Karpas-422 (cell line): ENCODE measurements at places on chromosomes 2 and 18.

DNA sequence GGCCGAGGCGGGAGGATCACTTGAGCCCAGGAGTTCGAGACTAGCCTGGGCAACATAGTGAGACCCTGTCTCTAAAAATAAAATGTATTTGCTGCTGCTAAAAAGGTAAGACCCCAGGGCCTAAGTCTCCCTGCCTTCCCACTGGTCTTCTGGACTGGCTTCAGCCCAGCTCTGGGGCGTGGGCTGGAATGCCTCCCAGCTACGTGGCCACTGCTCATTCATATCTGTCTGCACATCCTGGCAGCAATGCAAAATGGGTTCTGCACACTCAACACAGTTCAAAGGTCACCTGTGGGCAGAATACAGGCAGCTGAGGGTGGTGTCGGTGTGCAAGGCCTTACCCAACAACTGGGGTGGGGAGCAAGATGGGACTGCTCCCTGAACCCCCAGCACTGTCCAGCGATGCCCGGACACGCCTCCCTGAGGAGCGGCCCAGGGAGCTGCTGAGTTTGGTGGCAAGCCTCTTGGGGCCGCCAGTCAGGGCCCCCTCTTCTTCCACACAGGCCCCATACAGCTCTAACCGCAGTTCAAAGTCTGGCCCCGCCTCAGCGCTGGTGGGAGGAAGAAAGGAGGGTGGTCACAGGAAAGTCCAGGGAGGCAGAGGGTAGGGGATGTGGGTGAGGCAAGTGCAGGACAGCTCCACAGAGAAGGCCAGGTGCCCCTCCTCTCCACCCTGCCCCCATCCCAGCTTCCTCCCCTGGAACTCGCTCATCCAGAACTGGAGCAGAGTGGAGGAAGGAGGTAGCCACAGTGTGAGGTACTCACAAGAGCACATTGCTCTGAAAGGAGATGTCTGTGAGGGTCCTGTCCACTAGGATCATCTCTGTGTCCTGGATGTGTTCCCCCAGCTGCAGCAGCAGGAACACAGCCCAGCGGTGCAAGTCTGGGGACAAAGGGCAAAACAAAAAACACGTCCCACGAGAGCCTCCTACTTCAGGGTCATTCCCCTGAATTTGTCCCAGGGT lies 8.2 kb downstream of the WDR54 start:
- peaks cover 11% of the 10 kb centered on the region for H3K36me3 ChIP-seq
- no peaks in the 10 kb centered on the region for H3K4me1 ChIP-seq
- no peak for DNase-seq
- H3K4me3 ChIP-seq, result no peak overlapping the region
- no peaks in the 10 kb centered on the region for H3K27me3 ChIP-seq

DNA sequence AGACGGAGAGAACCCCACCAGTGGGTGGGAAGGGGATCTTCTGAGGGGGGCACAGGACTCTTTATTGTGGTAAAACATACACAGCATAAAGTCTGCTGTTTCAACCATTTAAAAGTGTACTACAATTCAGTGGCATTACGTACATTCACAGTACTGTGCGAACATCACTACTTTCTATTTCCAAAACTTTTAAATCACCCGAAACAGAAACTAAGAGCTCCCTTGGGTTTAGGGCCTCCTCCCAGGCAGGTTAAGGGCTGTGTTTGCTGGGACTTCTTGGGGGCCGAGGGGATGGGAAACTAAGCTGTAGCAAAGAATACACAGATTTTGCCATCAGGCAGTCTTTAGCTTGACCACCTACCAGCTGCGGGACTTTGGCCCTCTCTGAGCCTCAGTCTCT lies 242.0 kb downstream of the HAUS1 start:
- no peaks in the 10 kb centered on the region for H3K27me3 ChIP-seq
- DNase-seq, result no peak
- no peak overlapping the region for H3K4me3 ChIP-seq
- peaks cover 8% of the 10 kb centered on the region for H3K4me1 ChIP-seq

GRCh38 chr2:241629762-241630435 lies 7.1 kb downstream of the THAP4 start:
- H3K27ac ChIP-seq, result peak overlapping the region; percentile 65
- peaks cover 24% of the 10 kb centered on the region; the same call in 1 of the 2 replicates for H3K36me3 ChIP-seq
- H3K27me3 ChIP-seq, result no peaks in the 10 kb centered on the region
- H3K4me3 ChIP-seq, result no peak overlapping the region
- DNase-seq, result peak; percentile 54

- H3K36me3 ChIP-seq, result peaks cover 64% of the 10 kb centered on the region
- H3K4me3 ChIP-seq, result no peak overlapping the region
- no peaks in the 10 kb centered on the region for H3K27me3 ChIP-seq
- H3K4me1 ChIP-seq, result no peaks in the 10 kb centered on the region
- no peak overlapping the region for H3K27ac ChIP-seq
These were observed 29.9 kb downstream of the GLS start for GRCh38 chr2:190910341-190911136.

- DNase-seq, result no peak
- H3K27ac ChIP-seq, result no peak overlapping the region
- no peaks in the 10 kb centered on the region for H3K27me3 ChIP-seq
These were observed 24.3 kb downstream of the RELCH start for GRCh38 chr18:62211325-62211828.

DNA sequence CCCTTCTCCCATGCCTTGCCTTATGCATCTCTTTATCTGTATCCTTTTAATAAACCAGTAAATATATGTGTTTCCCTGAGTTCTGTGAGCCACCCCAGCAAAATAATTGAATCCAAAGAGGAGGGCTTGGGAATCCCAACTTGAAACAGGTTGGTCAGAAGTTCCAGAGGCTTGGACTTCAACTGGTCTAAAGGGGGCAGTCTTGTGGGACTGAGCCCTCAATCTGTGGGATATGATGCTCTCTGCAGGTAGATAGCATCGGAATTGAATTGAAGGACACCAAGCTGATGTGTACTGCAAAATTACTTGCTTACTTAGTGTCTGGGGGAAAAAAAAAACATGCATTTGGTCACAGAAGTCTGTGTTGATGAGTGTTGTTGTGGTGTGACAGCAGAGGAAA lies 1033.5 kb upstream of the TMEFF2 start:
- no peaks in the 10 kb centered on the region for H3K4me1 ChIP-seq
- H3K27ac ChIP-seq, result no peak overlapping the region
- H3K4me3 ChIP-seq, result no peak overlapping the region
- DNase-seq, result no peak

DNA sequence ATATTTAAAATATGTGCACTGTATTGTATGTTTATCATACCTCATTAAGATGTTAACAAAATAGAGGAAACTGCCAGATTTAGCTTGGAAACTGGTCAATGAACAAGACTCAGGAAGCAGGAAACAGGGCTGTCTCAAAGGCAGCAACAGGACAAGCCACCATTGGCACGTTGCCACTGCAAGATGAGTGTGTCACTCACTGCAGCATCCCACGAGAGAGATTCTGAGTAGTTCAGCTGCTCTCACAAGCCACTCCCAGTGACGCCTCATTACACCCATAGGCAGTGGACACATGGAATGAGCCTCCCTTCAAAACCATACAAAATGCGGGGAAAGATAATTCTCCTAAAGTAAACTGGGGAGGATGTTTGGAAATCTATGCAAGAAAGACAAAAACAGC lies 181.9 kb upstream of the DLGAP1 start:
- H3K4me3 ChIP-seq, result peak overlapping the region; percentile 33
- peak overlapping the region; percentile 97 for H3K27ac ChIP-seq
- H3K36me3 ChIP-seq, result no peaks in the 10 kb centered on the region
- H3K4me1 ChIP-seq, result peaks cover 65% of the 10 kb centered on the region

DNA sequence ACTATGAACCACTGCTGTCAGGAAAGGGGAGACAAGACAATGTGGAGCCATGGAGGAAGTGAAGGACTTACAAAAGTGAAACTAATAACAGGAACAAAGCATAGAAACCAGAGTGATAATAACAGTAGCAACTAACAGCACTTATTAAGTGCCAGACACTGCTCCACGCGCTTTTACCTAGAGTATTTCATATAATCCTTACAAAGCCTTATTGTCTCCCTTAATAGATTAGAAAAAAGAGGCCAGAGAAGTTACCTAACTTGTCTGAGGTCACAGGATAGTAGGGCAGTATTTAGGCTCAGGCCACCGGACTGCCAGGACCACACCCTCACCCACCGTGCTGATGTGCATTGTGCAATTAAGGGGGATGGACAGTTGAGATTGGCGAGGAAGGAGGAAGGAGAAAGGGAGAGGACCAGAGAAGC lies 98.6 kb upstream of the NFU1 start:
- DNase-seq, result no peak
- H3K36me3 ChIP-seq, result no peaks in the 10 kb centered on the region
- no peaks in the 10 kb centered on the region for H3K27me3 ChIP-seq
- H3K27ac ChIP-seq, result no peak overlapping the region
- H3K4me1 ChIP-seq, result peaks cover 6% of the 10 kb centered on the region

DNA sequence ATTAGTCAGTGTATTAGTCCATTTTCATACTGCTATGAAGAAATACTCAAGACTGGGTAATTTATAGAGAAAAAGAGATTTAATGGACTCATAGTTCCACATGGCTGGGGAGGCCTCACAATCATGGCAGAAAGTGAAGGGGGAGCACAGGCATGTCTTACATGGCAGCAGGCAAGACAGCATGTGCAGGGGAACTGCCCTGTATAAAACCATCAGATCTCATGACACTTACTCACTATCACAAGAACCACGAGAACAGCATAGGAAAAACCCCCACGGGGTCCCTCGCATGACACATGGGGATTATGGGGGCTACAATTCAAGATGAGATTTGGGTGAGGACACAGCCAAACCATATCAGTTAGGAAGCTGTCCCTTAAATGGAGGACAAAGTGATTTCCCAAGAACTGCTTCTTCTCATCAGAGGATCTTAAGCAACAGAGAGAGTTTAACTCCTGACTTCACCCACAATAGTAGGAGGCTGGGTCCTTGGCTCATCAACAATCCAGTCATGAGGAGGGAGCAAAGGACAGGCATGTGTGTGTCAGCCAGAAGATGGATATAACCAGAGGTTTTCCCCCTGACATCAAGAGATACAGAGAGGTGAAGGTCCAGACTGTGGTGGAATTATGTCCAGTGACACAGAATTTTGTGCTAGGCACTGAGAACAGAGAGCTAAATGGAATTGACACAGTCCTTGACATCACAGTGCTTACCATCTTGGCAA lies 203.8 kb upstream of the SH3BP4 start:
- H3K27ac ChIP-seq, result no peak overlapping the region
- H3K27me3 ChIP-seq, result no peaks in the 10 kb centered on the region
- H3K4me1 ChIP-seq, result no peaks in the 10 kb centered on the region
- H3K4me3 ChIP-seq, result no peak overlapping the region

DNA sequence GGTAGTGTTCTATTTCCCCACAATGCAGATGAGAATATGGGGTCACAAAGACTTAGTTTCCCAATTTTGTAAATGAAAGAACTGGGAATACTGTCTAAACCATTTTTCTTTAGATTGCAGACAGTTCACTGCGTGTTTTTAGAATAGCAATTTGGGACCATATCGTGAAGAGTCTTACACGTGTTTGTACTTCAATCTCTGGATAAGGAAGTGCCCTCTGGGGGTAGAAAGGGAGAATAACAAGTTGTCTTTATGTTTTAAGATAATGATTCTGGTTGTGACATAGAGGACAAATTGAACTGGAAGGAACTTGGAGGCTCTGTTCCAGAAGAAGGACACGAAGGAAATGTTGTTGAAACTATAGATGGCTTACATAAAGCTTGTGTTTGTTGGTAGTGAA lies 457.7 kb downstream of the CBLN2 start:
- no peak overlapping the region for H3K4me3 ChIP-seq
- no peaks in the 10 kb centered on the region for H3K27me3 ChIP-seq
- H3K27ac ChIP-seq, result no peak overlapping the region
- peak; percentile 75 for DNase-seq

DNA sequence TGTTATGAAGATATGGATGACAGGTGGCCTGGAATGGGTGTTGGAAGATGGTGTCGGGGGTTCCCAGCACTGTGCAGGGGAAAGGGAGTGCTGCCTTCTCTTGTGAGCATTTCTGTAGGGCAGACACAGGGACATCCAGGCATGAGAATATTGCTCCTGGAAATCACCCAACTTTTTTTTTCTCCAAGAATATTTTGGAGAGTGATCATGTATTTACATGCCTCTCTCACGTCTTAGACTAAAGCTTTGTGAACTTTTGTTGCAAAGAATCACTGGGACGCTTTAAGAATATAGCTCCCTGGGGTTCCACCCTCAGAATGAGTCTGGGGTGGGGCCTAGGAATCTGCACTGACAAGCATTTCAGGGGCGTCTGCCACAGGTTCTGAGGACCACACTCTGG lies 68.7 kb downstream of the VWA3B start:
- no peak overlapping the region for H3K27ac ChIP-seq
- H3K27me3 ChIP-seq, result no peaks in the 10 kb centered on the region
- no peak overlapping the region for H3K4me3 ChIP-seq
- no peaks in the 10 kb centered on the region for H3K36me3 ChIP-seq

GRCh38 chr2:36485521-36485920 lies 112.4 kb downstream of the FEZ2 start:
- H3K27me3 ChIP-seq, result no peaks in the 10 kb centered on the region
- no peak overlapping the region for H3K4me3 ChIP-seq

DNA sequence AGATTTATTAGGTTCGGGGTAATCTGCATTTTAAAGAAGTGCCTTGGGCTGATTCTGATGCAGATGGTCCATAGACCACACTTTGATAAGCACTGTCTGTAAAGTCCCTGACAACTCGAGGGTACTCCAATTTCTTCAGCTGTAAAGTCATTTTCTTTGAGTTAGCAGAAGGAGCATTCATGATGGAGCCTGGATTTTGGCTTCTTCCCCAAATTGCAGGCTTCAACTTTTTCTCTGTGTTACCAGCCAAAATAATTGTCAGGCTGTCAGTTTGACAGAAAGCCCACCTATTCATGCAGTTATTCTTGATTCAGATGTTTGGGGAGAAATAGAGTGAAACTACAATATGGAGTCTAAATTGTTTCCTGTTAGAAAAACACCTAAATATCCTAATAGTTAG lies 66.0 kb downstream of the RPL37A start:
- H3K4me3 ChIP-seq, result no peak overlapping the region
- DNase-seq, result no peak
- no peaks in the 10 kb centered on the region for H3K27me3 ChIP-seq
